EH (cell line): ENCODE measurements at places on chromosomes 6 and 20.

GRCh38 chr6:12275107-12275506, 15.1 kb upstream of the EDN1 start:
- peak; percentile 83 for DNase-seq

GRCh38 chr6:122389704-122390372, 9.6 kb upstream of the HSF2 start:
- DNase-seq = no peak

DNA sequence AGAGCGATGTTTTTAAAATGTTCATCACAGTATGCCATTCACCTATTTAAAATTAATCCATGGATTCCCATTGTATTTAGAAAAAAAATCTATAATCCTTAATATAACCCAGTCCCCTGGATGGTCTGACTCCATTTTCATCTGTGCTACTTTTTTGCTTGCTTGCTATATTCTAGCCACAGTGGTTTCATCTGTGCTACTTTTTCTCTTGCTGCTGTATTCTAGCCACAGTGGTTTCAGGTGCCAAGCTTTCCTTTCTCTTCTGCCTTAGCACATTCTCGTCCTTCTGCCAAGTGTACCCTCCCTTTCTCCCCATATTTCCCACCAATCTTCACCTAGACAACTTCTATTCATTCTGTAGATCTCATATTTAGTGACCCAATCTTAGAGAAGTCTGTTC, 33.3 kb upstream of the SOX4 start:
- DNase-seq = no peak

DNA sequence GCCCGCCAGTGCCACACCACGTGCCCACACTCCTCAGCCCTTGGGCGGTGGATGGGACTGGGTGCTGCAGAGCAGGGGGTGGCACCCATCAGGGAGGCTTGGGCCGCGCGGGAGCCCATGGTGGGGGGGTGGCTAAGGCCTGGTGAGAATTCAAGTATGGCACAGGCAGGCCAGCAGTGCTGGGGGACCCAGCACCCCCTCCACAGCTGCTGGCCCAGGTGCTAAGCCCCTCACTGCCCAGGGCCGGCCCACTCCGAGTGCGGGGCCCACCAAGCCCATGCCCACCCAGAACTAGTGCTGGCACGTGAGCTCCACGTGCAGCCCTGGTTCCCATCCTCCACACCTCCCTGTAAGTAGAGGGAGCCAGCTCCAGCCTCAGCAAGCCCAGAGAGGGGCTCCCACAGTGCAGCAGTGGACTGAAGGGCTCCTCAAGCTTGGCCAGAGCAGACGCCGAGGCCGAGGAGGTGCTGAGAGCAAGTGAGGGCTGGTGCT, 1091.1 kb upstream of the GJE1 start:
- no peak for DNase-seq

DNA sequence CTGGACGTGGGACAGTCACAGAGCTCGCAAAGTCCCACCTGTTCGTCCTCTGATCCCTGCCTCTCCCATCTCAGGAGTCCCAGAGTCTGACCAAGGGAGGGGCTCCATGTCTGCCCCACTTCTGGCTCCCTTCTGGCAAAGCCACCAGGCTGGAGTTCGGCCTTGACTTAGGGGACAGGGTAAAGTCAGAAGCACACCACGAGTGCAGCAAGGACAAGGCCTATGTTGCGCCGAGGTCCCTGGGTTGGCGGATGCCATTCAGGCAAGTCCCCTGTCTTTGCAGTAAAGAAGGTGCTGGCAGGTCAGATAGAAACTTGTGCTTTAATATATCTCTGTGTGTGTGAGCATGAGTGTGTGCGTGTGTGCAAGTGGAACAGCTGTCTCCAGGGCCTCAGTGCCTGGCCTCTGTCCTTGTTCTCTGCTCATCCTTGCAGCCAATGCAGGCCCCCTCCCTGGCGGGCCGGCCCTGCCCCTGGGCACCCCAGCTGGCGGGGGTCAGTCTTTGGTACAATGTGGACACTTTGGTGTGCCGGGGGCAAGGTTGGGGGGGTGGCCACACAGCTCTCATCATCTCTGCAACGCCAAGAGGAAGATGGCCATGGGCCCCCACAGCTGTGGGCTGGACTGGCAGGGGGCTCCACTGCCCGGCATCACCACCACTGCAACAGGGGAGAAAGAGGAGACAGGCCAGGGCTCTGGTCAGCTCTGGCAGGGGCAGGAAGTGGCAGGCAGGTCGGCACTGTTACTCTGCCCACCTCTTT, 60.7 kb downstream of the MDGA1 start:
- no peak for DNase-seq

DNA sequence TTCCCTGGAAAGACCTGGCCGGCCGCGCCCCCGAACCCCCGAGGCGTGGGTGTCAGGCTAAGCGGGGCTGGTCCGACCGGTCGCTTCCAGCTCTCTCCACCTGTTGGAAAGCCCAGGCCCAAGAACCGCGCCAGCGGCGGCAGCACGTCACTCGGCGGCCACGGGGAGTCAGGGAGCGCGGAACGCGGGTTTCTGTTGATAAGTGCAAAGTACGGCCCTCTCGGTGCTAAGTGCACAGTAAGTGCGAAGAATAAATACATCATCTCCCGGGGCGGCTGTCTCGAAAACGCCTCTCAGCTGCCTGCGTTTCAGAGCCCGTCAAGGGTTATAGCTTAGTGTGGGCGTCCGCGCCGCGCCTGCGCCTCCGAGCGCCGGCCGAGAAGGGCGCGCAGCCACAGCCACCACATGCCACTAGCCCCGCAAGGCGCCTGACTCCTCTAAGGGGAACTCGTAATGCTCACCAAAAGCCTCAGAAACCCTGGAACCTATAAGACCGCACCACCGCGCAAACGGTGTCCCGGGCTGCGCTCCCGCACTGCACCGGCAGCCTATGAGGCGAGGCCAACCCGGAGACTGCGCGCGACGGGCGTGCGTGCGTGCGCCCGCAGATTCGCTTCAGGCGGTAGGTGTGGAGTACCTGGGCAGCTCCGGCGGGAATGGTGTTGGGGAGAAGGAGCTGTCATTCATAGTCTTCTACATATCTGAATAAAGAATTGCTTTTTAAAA, 9.2 kb upstream of the TBX18 start:
- peak; percentile 39 for DNase-seq

- DNase-seq = no peak
Observed at GRCh38 chr6:169944415-169944814, 193.0 kb downstream of the ERMARD start.

- DNase-seq = peak; percentile 1
Observed at GRCh38 chr6:25697537-25698340, 45.7 kb downstream of the SCGN start.

- DNase-seq = peak; percentile 85
Observed at GRCh38 chr20:37534401-37535157, 6.9 kb upstream of the BLCAP start.

DNA sequence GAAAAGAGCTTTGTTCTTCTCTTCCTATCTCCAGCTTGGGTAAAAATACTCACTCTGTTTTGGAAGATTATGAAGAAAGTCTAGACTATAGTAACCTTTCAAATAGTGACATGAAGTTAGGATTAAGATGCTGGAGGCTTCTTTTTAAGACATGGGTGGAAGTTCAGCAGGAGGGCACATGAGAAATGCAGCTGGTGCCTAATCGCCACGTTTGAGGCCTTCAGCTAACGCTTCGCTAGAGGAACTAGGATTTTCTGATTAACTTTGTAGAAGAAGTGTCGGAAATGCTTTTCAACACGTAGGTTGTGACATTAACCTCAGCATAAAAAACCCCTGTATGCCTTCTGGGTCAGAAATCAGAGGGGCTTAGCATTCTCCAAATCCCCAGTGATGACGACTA, 348.1 kb upstream of the MAP3K7 start:
- DNase-seq = no peak

GRCh38 chr6:84061613-84062398, 28.2 kb downstream of the MRAP2 start:
- DNase-seq = no peak

GRCh38 chr20:31693987-31694661, 28.5 kb downstream of the BCL2L1 start:
- DNase-seq = no peak

DNA sequence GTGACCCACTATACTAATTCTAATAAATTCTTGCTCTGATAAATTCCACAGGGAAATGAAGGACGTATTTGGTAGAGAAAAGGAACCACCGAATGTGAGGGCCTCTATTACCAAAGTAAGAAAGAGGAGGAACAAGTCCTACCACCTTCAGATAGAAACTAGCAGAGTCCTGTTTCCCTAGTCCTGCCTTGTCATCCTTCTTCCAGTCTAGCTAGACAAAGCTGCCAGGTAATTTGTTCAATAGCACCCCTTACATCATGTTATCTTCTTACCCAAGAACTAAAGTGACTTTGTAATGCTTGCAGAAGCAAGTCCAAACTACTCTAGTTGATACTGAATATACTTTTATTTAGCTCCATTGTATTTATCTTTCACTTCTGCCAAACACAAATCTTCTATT, 29.3 kb upstream of the FAM83B start:
- no peak for DNase-seq

- no peak for DNase-seq
Observed at GRCh38 chr6:30171677-30172471, 8.5 kb downstream of the TRIM15 start.

GRCh38 chr6:15384901-15385300, 139.0 kb downstream of the JARID2 start:
- DNase-seq = no peak

DNA sequence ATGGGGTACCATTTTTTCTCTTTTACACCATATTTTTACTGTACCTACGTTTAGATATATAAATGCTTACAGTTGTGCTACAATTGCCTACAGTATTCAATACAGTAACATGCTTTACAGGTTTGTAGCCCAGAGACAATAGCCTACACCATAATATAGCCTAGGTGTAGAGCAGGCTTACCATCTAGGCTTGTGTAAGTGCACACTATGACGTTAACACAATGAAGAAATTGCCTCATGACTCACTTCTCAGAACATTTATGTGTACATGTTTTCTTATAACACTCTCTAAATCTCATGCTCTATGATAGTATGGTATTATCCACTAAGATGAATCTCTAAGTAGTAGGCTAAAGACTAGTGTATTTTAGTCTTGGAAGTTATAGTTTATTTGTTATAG, 13.5 kb downstream of the GPR63 start:
- no peak for DNase-seq

GRCh38 chr6:26029857-26030653, 57.2 kb upstream of the HFE start:
- DNase-seq = no peak

GRCh38 chr6:113642001-113642713, 215.0 kb upstream of the MARCKS start:
- no peak for DNase-seq

- DNase-seq = peak; percentile 18
Observed at GRCh38 chr6:39029156-39030011, 19.2 kb upstream of the GLP1R start.

DNA sequence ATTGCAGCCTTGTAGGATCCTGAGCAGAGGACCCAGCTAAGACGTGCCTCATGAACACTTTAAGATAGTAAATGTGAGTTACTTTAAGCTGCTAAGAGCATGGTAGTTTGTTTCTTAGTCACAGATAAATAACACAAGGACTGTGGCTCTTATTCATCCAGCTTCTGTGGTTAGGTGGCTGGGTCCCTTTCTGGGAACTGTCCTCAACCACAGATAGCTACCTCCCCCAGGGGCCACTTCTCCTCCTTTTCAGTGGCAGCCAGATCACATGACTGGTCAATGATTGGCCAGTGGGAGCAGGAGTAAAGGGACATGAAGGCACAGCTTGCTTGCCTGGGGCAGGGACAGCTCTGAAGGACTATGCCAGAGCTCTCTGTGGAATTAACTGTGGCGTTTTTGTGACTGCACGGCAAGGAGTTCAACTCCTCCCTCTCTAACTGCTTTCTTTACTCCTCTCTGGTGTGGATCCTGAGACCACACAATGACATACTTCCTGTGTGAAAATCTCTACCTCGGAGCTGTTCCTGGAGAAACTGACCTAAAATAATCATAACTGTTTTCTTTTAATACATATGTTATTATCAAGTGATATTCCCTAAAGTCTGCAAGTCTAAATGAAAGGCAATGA, 76.5 kb downstream of the NRN1 start:
- no peak for DNase-seq

DNA sequence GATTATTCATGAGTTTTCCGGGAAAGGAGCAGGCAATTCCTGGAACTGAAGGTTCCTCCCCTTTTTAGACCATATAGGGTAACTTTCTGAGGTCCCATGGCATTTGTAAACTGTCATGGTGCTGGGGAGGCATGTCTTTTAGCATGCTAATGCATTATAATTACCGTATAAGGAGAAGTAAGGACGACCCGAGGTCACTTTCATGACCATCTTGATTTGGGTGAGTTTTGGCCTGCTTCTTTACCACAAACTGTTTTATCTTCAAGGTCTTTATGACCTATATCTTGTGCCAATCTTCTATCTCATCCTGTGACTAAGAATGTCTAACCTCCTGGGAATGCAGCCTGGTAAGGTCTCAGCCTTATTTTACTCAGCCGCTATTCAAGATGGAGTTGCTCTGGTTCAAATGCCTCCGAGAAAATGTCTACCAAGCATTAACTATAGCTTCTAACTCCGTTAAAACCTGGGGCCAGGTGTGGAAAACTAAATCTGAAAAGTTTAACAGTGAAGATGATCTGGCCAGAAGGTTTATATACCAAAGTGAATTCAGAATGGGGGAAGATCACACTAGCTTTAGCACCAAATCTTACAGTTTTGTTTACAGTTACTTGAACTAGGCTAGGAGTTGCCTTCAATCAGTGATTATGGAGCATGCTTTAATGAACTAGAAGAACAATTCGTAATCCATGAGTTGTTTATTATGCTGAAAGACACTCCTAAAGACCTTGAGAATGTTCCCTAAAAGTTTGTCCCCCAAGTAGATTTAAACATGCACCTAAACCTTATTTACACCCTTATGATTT, 80.0 kb upstream of the TOP1 start:
- DNase-seq = peak; percentile 91

- no peak for DNase-seq
Observed at GRCh38 chr20:22619272-22619671, 34.9 kb upstream of the FOXA2 start.

DNA sequence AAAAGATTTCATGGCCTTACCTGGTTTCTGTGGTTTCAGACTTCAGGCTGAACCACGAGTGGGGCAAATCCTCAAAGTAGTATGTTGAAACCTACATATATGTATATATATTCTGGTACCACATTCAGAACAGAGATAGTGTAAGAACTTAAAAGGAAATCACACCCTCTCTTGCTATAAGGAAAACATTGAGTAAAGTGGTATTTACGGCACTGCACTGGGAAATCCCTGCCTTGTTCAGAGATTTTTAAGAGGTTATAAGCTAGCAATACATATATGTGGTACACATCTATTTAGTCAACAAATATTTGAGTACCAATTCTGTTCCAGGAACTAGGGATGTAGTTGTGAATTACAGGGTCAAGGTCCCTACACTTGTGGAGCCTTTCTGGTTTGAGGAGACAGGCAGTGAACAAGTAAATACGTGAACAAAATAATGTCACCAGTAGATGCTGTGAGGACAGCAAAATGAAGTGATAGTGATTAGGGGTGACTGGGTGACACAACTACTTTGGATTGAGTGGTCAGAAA, 1.7 kb downstream of the TM9SF4 start:
- DNase-seq = no peak

- no peak for DNase-seq
Observed at GRCh38 chr6:43146261-43146660, 24.8 kb upstream of the SRF start.

GRCh38 chr6:164148788-164149187, 734.3 kb downstream of the QKI start:
- DNase-seq = no peak

- peak; percentile 79 for DNase-seq
Observed at GRCh38 chr6:36028877-36029324, 1.3 kb downstream of the MAPK14 start.
